Astrocyte of the spinal cord (primary cell): ENCODE measurements at places on chromosomes 1 and 21.

GRCh38 chr1:183291216-183291762 lies 105.2 kb downstream of the LAMC2 start:
- DNase-seq = no peak

DNA sequence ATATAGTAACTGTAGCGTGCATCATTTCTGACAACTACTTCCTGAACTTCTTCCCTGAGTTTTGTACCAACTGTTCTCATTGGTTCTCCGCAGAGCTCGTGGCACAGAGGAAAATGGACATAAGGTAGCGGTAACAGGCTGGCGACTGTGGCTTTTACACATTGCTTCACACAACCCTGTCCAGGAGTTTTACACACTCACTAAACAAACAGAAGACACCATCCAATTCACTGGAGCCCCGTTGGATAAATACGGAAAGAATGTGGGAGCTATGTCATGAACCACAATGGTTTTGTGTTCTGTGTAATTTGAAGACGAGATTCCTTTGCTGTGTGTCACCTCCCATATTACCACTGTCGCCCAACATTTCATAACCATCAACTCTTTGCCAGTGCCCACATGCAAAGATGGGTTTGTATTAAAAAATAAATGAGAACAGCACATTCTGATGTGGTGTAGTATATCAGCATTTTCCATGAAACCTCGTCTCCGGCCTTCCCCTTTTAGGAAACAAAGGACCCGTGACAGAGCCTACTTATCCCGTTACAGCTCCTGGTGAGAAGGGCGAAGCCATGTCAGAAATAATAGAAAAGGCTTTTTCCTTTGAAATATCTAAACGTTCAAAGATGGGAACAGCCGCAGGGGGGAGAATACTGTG lies 47.4 kb upstream of the ENAH start:
- peak; percentile 99 for DNase-seq

DNA sequence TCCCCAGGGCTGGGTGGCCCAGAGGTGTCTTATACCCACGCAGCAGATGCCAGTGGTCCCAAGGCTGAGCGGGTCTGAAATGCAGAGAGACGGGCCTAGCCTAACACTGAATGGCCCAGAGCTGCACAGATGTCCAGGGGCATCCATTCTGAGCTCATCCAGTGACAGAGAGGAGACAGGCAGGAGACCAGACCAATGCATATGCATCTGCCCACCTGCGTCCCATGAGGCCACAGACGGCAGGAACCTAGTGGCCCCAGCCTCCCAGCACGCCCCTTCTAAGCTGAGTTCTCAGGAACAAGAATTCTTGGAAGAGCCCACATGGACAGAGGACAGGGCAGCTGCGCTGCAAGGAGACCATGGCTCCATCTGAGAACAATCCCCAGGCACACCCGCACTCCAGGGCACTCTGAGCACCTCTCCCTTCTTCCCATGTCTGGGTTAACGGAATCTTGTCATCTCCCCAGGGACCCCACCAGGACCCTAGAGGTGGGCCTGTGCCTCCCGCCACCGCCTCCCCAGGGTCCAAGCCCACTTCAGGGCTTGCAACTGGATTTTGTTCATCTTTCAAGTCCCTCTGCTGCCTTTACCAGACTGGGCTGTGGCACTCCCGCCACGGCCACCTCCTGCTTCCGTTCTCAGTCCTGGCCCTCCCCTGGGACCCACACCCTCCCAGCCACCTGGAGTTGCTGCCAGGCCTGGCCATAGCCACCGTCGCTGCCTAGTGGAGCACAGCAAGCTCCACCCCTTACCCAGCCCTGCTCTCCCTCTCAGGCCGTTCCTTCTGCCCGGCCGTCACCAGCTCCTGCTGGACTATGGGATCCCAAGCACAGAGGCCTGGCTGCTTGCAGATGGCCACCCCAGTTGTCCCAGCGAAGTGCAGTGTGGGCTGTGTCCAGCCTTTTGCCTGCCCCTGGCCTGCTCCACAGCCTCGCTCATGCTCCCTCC lies 3.3 kb downstream of the WNT3A start:
- no peak for DNase-seq

DNA sequence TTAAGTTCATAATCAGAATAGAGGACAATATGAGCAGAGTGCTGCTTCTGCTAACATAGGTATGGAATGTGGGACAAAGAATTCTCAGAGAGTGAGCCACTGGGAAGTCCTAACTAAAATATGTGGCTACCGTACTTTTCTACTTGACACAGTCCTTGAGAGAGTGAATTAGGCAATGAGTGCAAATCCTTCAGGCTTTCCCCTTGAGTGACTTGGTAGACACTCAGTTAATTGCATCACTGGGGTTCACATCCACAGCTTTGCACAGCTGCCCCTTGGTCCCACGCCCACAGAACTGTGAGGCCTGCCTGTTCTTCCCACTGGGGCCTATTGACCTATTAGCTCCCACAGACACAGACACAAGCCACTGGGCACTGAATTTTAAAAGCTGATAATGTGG lies 40.5 kb upstream of the PAXBP1 start:
- no peak for DNase-seq

DNA sequence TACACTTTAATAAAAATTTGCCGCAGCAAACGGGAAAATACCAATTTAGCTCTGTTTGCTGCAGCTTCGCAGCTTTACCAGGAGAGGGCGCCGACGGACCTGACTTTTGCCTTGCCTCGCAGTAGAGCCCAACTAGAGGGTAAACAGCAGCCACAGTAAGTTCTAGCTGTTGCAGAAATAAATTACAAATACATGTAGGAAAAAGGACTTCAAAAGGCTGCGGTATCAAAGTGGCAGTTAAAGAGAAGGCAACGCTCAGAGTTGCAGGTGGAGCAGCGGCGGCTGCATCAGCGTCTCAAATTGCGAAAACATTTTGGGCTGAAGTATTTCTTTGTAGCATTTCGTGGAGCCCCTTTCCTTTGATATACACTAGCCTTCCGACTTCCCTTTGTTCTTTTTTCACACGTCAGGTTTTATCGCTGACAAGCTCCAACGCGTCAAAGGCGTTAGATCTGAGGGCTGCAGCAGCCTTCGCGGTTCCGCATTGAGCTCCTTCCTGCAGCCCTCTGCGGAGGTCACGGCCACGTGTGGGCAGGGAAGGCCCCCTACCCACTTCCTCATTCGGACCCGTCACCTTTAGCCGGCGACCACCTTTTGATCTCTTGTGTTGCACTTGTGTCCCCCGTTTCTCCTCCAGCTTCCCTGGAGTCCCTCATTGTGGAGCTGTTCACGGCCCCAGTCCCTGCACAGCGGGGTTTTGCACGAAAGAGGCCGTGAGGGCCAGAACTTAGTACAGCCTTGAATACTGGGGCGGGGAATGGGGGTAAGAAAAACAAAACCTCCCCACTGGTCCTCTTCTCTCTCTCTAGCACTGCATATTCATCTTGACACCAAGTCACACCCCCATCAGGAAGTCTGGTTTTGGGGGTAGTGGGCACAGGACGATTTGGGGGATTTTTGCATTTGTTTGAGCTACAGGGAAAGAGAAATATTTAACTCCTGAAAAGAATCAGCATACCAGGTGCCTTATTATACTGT lies 72.8 kb downstream of the S1PR1 start:
- DNase-seq = peak; percentile 55

- DNase-seq = no peak
These were observed 5.1 kb upstream of the OLIG1 start for GRCh38 chr21:33064623-33065390.

DNA sequence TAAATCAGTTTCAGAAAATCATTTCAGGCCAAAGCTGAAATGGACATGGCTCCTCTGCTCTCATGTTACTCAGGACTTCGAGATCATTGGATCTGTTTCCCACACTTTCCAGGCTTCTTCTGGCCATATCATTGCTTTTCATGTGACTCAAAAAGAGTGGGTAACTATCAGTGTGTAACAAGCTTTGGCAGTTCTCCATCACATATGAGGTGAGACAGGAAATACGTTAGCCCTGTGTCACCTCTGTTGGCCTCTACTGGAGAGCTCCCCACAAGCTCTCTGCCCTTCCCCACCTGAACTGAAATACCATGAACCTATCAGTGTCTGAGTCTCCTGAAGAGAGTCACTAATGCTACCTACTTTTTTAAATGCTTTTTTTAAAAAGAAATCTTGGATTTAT lies 128.2 kb downstream of the LBR start:
- peak; percentile 3 for DNase-seq

GRCh38 chr1:18705811-18706210 lies 75.2 kb downstream of the PAX7 start:
- no peak for DNase-seq

DNA sequence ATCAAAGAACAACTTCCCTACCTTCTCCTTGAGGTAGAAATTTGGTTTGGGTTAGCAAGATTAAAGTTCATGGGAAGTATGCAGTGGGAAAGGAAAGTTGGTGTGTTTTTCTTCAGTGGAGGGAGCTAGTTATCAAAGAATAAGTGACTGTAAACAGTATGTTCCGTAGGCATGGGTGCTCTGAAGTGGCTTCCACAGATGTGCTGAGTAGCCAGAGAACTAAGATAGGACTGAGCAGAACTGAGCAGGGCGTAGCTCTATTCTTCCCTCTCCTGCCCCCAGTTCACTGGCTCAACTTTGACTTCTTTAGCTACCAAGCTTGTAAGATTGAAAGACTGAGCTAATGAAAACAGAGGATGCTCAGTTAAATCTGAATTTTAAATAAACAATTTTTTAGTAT lies 3.4 kb downstream of the ADCY10 start:
- DNase-seq = no peak

DNA sequence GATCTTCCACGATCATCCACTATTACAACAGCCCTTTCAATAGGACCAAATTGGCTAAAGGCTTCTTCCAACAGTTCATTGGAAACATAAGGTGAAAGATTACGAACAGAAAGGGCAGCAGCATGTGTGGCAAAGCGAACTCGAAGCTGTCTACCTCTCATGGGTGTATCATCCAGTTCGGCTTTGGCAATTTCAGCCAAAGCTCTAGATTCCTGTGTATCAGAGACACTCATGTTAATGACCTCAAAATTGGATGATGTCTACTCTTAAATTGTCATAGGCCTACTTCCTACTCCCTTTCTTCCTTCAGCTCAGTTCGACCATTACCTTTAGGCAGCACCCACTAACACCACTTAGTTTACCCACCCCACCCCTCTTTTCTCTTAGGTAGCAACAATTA lies 2.2 kb downstream of the SFPQ start:
- DNase-seq = no peak
